ENCODE measurements at places on chromosomes 6 and 20.

GRCh38 chr20:50628332-50628731, 63.0 kb downstream of the RIPOR3 start:
- DNase-seq = no peak

- DNase-seq = no peak
These were observed 32.0 kb upstream of the TMEM217 start for GRCh38 chr6:37289931-37290330.

- DNase-seq = no peak
These were observed 36.4 kb downstream of the MYLK4 start for GRCh38 chr6:2714111-2714895.

DNA sequence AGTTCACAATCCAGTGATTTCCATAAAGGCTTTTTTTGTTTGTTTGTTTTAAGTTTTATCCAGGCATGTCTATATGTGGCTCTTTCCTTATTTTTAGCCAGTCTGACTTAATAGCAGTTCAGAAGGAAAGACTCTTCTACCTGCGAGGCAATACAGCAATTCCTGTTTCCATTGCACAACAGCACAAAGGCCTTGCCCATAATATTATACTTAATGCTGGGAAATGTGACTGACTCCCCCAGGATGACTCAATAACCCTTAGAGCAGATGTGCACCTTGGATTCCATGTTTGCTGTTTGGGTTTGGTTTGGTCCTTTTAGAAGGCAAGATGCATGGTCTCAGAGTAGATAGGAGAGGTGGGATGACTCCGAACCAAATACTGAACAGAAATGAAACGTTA, 184.1 kb downstream of the MTFR2 start:
- DNase-seq = no peak

DNA sequence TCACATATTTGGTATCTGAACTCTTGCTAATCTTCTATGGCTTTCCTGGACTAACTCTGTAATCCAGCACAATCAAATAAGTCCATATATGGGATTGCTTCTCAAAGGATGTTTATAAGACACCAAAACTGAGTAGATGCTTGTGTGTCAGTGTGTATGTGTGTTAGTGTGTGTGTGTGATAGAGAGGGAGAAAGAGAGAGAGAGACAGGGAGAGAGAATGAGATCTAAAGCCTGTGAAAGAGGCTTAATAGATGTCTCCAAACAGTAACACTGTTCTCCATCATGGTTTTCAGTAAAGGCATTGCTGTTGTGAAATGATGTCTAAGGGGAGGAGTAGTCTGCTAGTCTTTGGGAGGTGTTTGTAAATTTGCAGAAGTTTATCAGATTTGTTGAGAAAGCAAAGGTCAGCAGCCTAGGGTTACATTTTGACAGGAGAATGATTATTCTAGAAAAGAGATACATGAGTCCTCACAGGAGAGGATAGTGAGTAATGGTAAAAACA, 73.9 kb upstream of the MLIP start:
- DNase-seq = no peak

DNA sequence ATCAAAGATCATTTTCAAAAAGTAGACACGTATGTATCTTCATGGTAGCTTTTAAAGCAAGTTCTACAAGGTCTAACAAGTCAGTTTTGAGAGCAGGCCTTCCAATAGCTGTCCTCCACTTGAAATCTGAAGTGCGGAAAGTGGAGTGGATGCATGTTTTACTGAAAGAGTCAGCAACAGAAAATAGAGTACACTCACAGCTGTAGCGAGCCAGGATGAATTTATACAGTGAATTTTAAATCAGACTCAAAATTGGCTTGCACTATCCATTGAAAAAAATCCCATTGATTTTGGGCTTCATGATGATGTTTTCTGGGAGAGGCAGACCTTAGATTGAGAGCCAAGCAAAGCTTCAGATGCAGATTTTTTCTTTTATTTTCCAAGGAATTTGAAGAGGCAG, 80.6 kb downstream of the GJA10 start:
- no peak for DNase-seq

- DNase-seq = no peak
These were observed 474 bp downstream of the RBM38 start for GRCh38 chr20:57391439-57392301.

- no peak for DNase-seq
These were observed 21.2 kb downstream of the TGM2 start for GRCh38 chr20:38143646-38144554.

DNA sequence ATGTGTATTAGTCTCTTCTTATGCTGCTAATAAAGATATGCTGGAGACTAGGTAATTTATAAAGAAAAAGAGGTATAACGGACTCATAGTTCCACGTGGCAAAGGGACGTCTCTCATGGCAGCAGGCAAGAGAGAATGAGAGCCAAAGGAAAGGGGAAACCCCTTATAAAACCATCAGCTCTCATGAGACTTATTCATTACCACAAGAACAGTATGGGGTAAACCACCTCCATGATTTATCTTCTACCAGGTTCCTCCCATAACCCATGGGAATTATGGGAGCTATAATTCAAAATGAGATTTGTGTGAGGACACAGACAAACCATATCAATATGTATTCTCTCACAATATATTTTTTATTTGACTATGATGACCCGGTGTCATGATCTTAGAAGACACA, 109.1 kb downstream of the UTRN start:
- no peak for DNase-seq

- DNase-seq = no peak
These were observed 686.9 kb upstream of the ID4 start for GRCh38 chr6:19150307-19150706.
